ENCODE measurements at places on chromosomes 13 and 19.

DNA sequence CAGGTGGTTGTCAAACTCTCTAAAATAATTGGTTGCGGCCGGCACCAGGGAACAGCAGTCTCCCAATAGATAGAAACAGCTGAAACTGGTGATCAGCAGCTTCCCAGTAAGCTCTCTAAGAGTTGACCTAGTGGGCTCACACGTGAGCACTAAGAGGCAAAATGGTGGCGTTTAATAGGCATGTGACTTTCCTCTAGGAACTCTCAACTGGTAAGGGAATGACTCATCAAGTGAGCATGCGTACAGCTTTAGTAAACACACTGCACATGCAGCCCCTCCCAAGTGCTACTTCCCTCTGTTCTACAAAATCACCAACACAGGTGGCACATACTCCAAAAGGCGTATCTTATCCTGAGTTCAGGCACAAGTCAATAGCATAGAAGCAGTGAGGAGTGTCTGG, 41.7 kb downstream of the TNFSF11 start:
- DNase-seq, result no peak

GRCh38 chr13:36412736-36413135, 19.6 kb upstream of the CCNA1 start:
- no peak for DNase-seq

DNA sequence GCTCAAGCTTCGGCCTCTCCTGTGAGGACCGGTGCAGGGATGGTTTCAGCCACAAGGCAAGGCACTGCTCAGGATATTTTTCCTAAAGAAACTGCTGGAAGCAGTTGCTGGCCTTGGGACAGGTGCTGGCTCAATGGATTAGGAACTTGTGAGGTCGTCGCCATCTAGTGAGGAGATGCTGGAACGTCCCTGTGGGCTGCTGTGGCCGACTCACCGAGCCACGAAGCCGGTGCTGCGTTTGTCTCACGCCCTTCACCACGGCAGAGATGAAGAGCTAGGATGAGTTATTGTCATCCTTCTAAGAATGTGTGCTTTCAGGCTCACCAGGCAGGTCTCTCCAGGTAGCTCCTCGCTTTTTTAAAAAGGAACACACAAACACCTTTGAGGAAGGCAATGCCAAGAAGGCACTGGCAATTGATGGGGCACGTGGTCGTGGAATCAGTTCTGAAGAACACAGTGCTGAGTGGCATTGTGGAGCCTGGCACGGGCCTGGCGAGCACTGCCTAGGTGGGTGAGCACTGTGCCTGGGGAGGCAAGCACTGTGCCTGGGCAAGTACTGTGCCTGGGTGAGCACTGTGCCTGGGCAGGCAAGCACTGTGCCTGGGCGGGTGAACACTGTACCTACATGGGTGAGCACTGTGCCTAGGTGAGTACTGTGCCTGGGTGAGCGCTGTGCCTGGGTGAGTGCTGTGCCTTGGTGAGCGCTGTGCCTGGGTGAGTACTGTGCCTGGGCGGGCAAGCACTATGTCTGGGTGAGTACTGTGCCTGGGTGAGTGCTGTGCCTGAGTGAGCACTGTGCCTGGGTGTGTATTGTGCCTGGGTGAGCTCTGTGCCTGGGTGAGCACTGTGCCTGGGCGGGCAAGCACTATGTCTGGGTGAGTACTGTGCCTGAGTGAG, 140.4 kb downstream of the TEX29 start:
- DNase-seq, result peak; percentile 88

- no peak for DNase-seq
Observed at GRCh38 chr19:16074488-16075365, 1.6 kb upstream of the TPM4 start.

DNA sequence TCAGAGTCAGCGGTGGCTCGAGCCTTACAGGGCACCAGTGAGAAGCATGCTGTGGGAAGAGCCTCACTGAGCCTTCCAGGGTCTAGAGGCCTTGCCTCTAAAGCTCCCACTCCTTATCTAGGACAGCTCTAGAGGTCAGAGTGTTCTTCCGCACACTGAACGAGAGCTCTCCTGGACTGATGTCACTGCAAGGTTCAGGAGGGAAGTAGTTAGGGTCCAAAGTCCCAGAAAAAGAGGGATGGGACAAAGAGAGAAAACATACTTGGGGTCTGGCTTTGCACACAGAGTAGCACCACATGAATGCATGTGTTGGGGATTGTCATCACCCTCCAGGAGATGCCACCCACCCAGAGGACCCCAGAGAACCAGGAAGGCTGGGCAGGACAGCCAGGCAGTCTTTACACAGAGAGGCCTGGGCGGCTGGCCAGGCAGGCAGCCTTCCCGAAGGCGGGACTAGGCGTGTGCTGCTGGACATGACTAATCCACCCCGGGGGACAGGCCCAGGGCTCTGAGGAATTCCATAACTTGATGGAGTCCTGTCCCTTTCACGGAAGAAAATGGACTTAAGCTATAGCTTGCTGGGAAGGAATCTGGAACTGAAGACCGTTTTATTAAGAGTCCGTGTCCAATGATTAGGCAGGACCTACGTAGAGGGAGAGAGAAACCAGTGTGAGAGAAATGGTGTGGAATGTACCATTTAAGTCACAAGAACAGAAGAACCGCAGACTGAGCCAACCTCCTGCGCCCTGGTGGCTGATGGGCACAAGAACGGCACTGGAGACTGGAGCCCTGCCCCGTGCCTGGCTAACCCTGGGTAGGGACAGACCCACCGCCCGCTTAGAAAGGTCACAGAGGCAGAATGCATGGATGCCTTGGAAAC, 16.6 kb upstream of the EPHX3 start:
- DNase-seq, result no peak
